Hematopoietic multipotent progenitor cell treated with erythropoietin and hydrocortisone succinate and interleukin-3 and kit ligand, for 15 days (in vitro differentiated cells): ENCODE measurements at places on chromosomes 5 and 9.

- DNase-seq, result no peak
These were observed 6.3 kb downstream of the NR2F1 start for GRCh38 chr5:93589152-93589828.

DNA sequence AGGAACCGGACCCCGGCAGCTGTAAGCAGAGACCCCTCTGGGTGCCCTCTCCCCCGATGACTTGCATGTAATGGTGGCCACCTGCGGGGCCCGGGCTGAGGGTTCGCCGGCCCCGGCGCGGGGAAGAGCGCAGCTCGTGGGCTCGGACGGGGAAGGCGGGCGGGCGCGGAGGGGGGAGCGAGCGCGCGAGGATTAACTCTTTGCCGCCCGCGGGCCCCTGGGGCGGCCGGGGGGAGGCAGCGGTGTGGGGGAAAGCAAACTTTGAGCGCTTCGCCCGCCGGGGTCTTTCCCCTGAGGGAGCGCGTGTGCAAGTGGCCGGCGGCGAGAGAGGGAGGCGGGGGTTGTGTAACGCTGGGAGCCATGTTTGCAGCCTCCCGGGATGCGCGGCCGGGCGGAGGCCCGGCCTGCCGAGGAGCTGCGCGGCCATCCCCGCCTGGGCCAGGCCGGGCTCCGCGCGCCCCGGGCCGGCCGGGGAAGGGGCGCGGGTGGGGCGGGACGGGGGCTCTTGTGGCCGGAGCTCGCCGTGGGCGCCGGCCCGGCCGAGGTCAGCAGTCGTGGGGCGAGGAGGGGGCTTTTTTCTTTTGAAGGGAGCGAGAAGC lies 547 bp downstream of the ANP32B start:
- peak; percentile 57 for DNase-seq

DNA sequence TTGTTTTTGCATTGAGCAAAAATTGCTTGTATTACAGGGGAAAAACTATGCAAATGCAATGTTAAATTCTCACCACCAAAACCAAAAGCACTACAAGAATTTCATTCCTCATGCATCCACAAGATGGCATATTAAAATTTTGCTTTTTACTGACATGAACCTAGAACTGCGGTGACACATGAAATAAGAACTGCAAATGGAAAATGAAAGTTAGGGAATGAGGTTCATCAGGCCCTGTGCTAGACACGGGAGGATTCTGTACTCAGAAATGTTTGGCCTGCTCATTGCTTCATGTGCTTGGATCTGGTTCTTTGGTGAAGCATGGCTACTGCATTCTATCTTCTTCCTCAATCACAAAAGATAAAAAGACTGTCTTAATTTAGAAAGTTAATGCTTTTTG lies 9.1 kb upstream of the RFK start:
- DNase-seq, result peak; percentile 56

DNA sequence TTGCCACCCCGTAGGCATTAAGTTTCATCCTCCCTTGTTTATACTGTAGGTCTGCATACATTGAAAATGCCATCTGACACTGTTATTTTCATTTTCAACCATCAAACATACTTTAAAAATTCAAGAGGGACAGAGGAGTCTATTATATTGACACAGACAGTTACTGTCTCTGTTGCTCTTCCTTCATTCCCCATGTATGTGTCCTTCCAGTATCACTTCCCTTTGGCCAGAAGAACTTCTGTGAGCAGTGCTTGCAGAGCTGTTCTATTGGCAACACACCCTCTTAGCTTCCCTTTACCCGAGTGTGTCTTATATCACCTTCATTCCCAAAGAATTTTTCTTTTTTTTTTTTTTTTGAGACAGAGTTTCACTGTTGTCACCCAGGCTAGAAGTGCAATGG lies 42.8 kb downstream of the RASGEF1C start:
- DNase-seq, result no peak

- DNase-seq, result no peak
These were observed 312.5 kb downstream of the PSAT1 start for GRCh38 chr9:78609450-78609849.

DNA sequence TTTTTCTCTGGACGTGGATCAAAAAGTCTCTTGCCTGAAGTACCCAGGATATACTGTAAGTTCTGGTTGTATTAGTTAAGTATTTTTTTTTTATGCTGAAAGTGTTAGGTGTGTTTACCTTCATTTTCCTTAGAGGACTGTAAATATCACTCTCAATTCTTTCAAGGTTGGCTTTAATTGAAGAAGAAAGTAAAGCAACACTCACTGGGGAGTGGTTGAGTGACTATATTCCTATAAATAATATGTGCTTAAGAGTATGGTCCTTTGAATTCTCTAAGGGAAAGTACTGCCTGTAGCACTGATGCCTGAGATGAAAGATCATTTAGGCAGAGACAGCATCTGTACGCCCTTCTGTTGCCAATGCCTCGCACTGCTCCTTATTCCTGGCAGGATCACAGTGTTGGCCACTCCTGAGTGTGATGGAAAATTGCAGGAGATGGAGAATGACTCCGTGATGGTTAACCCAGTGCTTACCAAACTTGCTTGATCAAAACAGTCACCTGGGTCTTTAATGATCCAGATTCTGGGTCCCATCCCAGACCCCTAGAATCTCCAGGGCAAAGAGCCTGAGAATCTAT lies 182.0 kb upstream of the MPDZ start:
- no peak for DNase-seq

GRCh38 chr9:96061293-96061987 lies 185.9 kb downstream of the ERCC6L2 start:
- DNase-seq, result no peak

GRCh38 chr5:172821340-172821985 lies 12.6 kb upstream of the ERGIC1 start:
- DNase-seq, result no peak

DNA sequence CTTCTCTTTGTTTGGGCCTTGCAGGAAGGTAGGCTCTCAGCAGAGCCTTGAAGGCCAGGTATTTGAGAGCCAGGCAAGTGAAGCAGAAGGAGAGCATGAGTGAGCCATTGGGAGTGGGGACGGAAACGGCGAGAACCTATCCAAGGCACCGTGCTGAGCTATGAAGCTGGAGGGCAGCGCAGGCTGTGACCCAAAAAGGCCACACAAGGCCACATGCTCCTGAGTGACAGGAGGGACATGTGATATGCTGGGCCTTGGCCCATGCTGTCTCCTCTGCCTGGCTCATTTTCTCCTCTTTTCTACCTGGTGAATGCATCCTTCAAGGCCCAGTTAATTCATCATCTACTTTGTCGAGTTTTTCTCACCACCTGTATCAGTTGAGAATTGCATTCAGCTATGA lies 136.3 kb downstream of the PALM2AKAP2 start:
- DNase-seq, result no peak

- DNase-seq, result no peak
These were observed 6.0 kb downstream of the KIAA1191 start for GRCh38 chr5:176355400-176356178.

DNA sequence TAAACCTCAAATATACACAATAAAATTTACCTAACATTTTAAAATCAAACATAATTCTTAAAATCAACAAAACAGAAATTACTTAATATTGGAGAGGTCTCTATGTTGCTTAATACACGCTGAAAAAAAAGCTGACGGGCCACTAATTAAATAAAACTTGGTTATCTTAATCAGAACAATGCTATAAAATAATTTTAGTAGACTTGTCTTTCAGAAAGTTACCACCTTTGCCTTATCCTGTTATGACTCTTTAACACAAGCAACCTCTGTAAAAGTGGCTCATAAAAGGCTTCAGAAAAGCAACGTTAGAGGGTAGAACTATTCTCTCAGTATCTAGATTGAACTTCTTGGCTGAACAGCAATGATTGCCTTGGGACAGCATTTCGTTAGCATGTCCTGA lies 251.0 kb upstream of the RIOK2 start:
- DNase-seq, result no peak

DNA sequence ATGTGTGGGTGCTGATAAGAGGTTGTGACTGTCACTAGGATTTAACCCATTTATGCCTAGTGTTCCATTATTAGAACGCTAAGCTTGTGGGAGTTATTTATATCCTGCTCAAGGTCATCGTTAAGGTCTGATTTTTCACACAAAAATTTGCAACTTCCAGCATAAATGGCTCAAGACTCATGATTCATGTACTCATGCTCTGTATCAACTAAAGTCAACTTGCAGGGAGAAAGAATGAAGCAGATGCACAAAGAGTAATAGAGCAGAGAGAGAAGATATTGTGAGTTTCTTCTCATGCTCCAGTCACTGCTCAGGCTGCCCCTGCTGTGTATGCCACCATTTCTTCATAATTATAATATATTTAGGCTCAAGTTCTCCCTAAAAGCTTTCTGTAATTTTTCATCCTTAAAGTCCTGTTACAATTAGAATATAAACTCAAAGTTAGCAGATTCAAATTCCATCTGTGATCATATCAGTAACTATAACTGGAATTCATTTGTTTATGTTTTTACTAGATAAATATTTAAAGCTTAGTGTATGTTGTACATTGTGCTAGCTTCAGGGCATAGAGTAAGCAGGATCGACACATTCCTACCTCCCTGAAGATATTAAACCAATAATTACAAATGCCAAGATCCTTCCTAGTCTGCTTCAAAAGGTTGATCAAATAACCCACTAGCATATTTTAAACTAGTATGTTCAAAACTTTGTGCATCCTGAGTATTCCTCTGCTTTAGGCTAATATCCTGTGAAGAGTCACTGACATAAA lies 136.7 kb downstream of the NUDT12 start:
- DNase-seq, result no peak

GRCh38 chr9:27602142-27602861 lies 29.0 kb upstream of the C9orf72 start:
- no peak for DNase-seq

GRCh38 chr5:137315109-137315508 lies 184.0 kb downstream of the SPOCK1 start:
- no peak for DNase-seq

DNA sequence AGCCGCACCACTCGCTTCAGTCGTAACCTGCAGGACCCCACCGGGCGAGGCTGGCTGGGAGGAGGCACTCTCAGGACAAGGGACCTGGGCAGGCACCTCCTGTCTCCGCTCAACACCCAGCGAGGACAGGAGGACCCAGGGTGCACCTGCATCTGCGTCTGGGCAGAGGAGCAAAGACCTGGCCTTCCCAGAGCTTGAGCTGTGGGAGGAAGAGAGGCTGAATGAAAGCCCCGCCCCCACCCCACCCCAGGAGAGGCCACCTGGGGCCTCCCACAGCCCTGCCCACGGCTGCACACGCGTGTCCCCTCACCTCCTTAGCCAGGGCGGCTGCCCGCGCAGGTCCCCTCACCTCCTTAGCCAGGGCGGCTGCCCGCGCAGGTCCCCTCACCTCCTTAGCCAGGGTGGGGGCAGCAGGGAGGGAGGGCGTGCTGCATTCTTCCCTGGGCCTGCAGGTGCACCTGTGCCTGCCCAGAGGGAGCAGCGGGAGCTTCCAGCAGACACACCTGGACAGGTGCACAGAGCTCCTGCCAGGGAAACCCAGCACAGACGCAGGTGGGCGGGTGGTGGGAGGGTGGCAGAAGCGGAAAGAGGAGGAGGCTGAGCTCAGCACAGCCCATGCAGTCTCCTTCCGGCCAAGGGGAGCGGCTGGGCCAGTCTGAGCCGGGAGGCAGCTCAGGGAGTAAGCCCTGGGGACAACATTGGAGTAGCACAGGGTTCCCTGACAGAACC lies 18.5 kb upstream of the SLC12A7 start:
- no peak for DNase-seq

DNA sequence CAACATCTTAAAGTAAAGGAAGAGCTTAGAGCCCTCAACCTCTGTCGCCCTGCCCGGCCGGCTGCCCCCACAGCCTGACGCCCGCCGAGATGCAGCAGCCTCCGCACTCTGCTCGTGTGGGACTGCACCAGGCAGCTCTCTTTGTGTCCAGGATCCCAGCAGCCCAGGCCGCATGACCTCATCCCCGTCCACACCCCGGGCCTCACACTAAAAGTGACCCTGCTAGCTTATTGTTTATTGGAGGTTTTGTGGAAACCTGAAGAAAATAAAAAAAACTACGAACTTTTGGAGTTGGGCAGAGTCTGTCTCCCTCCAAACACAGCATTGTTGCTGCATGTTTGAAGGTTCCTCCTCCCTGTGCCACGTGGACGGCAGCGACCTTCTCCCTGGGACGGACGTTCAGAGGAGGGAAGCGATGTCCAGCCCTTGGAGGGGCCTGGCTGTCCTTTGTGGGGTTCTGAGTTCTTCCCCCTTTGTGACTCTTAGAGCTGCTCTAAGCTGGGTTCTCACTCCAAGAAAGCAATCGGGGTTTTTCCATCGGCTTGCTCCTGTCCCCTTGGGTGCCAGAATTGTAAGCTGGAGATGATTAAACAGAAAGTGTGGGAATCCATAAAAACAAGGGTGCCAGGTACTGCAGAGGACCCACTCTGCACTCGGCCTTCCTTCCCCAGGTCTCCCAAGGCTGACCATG lies 103.5 kb upstream of the COL5A1 start:
- no peak for DNase-seq

DNA sequence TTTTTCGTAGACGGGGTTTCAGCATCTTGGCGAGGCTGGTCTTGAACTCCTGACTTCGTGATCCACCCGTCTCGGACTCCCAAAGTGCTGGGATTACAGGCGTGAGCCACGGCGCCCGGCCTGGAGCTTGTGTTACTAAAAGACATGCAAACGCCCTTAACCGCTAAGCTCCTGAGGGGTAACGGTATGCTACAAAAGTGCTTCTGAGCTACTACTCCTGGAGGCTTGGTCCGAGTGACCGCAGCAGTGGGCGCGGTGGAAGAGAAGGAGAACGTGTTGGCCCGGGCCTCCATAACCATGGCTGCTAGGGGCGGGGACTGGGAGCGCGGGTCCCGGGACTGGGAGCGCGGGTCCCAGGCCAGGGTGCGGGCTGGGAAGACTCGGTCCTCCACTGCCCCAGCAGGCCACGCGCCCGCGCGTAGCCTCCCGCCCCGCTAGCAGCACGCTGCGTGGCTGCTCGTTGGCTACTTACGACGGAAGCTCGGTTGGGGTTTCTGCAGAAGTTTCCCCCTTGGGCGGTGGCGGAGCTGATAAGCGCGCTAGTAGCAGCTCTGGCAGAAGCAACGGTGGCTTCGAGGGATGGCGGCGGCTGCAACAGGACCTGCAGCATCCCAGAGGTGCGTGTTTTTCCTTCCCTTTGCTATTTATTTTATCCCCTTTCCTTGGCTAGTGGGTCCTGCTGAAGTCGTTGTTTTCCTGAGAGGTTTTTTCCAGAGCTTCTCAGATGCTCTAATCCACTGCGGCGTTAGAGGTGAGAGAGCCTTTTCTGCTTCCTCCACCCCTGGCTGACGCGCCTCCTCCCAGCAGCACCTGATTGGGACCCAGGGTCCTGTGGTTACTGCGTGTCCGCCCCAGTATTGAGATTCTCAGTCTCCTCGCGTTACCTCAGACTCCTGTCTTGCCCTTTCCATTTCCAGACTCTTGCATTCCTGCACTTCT lies 69.2 kb upstream of the CCDC180 start:
- peak; percentile 63 for DNase-seq
